ENCODE measurements at places on chromosomes 3 and 15.

DNA sequence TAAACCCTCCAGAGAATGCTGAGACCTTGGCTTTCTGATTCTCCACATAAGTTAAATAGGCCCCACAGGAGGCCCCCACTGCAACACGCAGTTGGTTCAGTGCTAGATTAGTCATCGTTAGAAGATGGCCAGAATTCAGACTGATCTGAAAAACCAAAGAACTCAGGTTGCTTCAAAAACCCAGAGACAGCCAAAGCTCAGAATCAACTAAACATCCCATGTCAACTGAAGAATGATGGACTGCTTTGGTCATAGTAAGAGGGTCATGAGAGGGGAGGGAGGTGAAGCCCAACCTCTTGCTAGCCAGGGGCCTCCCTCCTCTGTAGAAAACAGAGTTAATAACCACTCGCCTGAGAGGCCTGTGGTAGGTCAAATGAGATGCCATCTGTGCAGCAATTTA lies 93.1 kb downstream of the AKAP13 start:
- no peak for DNase-seq

- no peak for DNase-seq
Observed at GRCh38 chr3:16978234-16978920, 93.6 kb downstream of the PLCL2 start.

DNA sequence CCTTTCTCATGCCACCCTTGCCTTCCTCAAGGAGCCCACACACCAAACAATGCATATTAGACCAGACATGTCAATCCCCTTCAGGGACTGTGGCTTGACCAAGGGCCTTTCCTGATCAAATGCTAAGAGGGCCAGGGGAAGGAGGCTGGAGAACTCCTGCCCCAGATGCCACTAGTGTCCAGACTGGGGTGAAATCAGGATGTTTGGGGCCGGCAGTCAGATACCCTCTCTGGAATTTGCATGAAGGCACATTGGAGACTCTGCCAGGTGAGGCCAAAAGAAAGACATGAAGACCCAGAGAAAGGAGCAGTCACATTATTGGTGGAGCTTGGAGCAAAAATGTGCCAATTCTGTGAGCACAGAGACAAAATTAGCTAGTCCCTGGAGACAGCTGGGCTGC lies 154.1 kb downstream of the TLE3 start:
- DNase-seq: no peak

GRCh38 chr15:90348456-90348855 lies 3.6 kb upstream of the ZNF774 start:
- DNase-seq: no peak

GRCh38 chr3:14428087-14429033 lies 26.0 kb downstream of the SLC6A6 start:
- DNase-seq: no peak

DNA sequence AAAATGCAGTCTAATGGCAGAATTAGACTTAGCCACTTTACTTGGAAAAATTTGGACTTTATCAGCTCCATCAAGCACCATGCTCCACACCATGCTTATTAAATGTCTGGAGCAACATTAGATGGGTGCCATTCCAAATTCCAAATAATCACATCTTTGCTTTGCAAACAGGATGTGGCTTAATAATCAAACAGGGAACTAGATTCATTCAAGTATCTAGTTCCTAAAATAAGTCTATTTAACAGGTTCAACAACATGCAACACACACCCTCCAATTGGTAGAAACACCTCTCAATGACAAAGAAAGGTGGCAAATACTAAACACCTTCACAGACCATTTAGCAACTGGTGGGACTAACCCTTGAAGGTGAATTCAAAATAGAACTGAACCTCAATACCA lies 3.5 kb downstream of the HEXA start:
- DNase-seq: no peak

DNA sequence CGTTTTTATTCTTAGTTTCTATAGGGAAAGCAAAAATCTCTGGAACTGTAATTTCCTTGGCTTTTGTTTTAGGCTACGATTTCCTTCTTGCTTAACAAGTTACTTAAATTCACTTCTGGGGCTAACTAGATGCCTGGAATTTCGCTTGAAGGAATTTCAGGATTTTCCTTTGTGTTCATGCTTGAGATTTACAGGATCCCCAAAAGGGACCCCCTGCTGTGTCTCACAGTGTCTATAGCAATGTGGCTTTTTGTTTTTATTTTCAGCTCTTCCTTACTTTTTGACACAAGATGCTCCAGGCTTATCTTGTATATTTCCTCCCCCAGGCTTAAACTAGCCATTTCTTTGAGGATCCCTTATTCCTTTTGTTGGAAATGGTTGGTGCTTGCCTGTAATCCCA lies 95.5 kb upstream of the DPPA4 start:
- DNase-seq: no peak

DNA sequence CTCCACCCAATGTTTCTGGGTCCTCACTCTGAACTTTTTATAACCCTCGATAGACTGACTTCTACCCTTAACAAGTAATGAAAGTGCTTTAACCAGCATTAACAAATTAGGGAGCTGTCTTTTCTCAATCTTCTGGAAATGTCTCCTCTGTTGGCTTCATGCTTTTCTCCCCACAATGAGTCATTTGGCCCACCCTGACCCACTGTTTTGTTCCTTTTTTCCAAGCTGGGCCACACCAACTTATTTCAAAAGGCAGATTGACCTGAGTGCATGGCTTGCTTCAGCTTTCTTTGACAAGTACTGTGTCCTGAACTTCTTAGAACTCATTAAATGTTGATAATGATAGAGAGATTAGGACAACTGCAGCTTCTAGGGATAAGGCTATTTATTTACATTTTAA lies 199.6 kb upstream of the SEMA6D start:
- DNase-seq: no peak
